ENCODE measurements at places on chromosomes 16 and 17. TPM values are rescaled to one million over a fixed set of nuclear protein-coding genes. Genes with fewer than 3 reads are reported as not detected.

DNA sequence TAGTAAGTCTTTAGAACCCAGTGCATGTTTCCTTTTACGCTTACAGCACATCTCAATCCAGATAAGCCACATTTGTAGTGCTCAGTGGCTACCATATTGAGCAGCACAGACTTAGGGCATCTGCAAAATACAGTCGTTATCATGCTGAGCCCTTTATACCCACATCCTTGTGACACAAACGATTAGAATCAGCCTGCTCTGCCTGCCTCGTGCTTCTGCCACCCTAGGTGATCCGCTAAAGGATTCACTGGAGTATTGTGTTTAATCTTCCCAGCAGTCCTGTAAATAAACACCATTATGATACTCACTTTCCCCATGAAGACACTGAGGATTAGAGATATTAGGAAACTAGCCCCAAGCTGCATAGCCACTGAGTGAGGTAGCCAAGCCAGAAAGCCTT, 51.3 kb upstream of the FA2H start:
- H3K36me3 ChIP-seq: no peaks in the 10 kb centered on the region
- no peak for DNase-seq
- H3K4me1 ChIP-seq: no peaks in the 10 kb centered on the region
- H3K27ac ChIP-seq: no peak overlapping the region
- H3K27me3 ChIP-seq: no peaks in the 10 kb centered on the region
- H3K4me3 ChIP-seq: no peak overlapping the region

DNA sequence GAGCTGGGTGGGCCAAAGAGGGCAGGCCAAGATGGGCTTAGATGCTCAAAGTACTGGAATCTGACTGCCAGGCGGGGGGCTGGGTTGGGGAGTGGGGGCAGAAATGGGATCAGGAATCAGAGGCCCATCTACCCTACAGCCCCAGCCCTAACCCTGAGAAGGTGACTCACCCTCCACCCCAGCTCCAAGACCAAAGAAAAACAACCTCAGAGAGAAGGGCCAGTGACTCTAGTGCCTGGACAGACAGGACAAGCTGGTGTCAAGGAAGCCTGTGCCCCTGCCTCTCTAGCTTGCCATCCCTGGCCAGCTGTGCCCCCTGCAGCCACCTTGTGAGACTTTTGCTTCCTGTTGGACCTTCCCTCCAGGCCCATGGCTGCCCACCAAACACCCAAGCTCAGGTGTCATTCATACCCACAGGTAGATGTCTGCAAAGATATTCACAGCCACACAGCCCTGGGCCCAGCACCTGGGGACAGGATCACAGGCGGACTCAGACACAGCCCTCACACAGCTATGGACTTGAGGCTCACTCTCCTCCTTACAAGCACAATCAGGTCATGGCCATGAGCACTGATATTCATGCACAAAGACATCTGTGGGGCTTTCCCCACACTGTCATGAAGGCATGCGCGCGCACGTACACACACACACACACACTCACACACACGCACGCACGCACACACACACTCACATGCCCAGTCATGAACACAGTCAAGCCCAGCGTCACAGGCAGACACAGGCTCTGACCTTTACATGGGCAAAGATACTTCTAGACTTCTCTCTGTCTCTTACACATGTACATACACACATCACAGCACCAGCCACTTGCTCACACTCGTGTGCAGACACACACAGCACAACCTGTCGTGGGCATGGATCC, 2.8 kb downstream of the WNT3 start:
- H3K4me3 ChIP-seq: no peak overlapping the region
- DNase-seq: no peak
- peaks cover 14% of the 10 kb centered on the region for H3K4me1 ChIP-seq
- peaks cover 5% of the 10 kb centered on the region for H3K27me3 ChIP-seq
- no peaks in the 10 kb centered on the region for H3K36me3 ChIP-seq

The PGS1 gene
- 98.4 TPM for total RNA-seq

DNA sequence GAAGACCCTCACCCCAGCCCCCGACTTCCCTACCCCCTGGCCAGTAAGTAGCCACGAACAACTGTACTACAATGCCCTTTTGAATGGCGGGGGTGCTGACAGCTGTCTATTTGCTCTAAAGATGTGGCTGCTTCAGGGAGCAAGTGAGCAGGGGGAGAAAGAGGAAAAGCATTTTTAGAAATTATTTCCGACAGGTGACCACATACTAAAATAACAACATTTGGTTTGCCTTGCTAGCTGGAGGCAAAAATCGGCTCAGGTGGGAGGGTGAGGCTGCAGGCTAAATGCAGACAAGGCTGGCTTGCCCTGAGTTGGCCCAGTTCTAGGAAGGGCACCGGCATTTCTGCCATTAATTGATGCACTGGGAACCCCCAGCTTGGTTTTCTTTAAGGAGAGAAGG, 188.5 kb downstream of the XYLT1 start:
- no peaks in the 10 kb centered on the region for H3K4me1 ChIP-seq
- H3K27me3 ChIP-seq: no peaks in the 10 kb centered on the region
- no peaks in the 10 kb centered on the region for H3K36me3 ChIP-seq
- no peak overlapping the region for H3K4me3 ChIP-seq
- H3K27ac ChIP-seq: no peak overlapping the region

DNA sequence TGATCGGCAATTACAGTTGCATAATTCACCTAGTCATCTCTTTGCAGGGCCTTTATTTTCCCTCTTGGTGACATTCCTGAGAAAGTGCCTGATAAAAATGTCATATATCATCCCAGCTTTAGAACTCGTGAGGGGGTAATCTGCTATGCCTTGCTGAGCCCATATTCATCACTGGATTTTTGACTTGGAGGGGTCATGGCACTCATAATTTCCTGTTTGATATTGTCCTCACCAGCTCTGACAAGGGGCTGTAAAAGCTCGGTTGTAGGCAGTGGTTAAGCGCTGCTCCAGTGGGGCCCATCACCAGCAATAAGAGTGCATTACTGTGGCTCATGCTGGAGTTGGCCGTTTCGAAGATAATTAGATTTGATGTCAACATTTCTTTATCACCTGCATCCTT, 227.3 kb downstream of the IRX3 start:
- H3K27ac ChIP-seq: no peak overlapping the region
- H3K27me3 ChIP-seq: no peaks in the 10 kb centered on the region
- DNase-seq: no peak
- no peak overlapping the region for H3K4me3 ChIP-seq
- no peaks in the 10 kb centered on the region for H3K36me3 ChIP-seq

The LRRC46 gene
- 0.42 TPM for total RNA-seq

- H3K4me3 ChIP-seq: no peak within 1 kb of the TSS
- H3K27me3 ChIP-seq: no peaks in the 10 kb centered on the region
- no peaks in the 10 kb centered on the region for H3K36me3 ChIP-seq
- no peak for DNase-seq
- no peak within 1 kb of the TSS for H3K27ac ChIP-seq
Observed at GRCh38 chr16:4556112-4556511, at the start of gene C16orf96. C16orf96 (plus strand) TSS chr16:4556340; CDS start chr16:4556490, 150 bp downstream.

The SUMO2 gene
- 60.1 TPM for total RNA-seq
